Stimulated activated naive CD8-positive, alpha-beta T cell treated with anti-CD3 and anti-CD28 coated beads, Interleukin-15, amount 100 ng/mL, for 72 hours (primary cell): ENCODE measurements at places on chromosomes 2 and 18.

DNA sequence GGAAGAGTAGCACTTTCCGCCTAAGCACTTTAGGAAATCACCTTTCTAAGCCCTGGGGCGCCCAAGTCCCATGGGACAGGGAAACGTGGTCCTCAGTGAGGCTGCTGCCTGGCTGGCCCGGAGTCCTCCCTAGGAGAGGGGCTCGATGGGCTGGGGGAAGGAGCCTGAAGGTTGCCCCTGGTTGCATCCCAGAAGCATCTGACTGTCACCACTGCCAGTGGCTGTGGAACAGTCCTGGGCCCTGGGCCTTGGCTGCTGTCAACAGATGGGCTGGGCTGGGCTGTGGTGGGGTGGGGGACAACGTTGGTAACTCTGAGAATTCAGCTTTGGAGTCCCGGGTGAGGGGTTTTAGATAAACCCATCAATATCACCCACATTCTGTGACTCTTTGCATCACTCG, 22.5 kb downstream of the ASB1 start:
- no peak for DNase-seq

GRCh38 chr2:219477815-219478214, 20.9 kb upstream of the GMPPA start:
- DNase-seq: no peak

DNA sequence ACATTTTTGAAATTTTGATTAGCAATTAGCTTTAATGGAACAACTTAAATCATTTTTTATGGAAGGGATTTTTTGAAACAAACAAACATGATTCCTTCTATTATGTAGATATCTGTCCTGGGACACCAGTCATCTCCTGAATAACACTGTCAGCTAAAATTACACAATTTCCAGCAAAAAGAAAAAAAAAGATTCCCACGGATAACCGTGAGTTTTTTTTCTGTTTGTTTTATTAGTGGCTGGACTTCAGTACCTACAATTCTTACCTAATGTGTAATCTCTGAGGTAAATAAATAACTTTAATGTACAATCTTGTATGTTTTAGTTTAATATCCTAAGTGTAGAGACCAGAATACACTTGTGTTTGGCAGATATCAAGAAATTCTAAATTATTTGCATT, 126.6 kb upstream of the KYNU start:
- no peak for DNase-seq

- DNase-seq: no peak
These were observed 11.0 kb upstream of the LGALSL start for GRCh38 chr2:64442801-64443429.

DNA sequence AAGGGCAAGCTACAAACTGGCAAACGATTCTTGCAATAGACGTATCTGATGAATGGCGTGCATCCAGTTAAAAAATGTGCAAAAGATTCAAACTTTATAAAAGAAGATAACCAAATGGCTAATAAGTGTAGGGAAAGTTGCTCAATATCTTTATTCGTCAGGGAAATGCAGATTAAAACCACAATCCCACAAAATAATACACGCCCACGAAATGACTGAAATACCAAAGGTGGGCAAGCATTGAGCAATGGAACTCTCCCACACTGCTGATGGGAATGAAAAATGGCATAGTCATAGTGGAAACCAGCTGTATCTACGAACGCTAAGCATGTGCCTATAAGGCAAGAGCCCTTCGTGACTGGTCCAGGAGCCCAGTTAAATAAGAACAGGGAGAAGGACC, 168.6 kb upstream of the SIX2 start:
- DNase-seq: no peak

DNA sequence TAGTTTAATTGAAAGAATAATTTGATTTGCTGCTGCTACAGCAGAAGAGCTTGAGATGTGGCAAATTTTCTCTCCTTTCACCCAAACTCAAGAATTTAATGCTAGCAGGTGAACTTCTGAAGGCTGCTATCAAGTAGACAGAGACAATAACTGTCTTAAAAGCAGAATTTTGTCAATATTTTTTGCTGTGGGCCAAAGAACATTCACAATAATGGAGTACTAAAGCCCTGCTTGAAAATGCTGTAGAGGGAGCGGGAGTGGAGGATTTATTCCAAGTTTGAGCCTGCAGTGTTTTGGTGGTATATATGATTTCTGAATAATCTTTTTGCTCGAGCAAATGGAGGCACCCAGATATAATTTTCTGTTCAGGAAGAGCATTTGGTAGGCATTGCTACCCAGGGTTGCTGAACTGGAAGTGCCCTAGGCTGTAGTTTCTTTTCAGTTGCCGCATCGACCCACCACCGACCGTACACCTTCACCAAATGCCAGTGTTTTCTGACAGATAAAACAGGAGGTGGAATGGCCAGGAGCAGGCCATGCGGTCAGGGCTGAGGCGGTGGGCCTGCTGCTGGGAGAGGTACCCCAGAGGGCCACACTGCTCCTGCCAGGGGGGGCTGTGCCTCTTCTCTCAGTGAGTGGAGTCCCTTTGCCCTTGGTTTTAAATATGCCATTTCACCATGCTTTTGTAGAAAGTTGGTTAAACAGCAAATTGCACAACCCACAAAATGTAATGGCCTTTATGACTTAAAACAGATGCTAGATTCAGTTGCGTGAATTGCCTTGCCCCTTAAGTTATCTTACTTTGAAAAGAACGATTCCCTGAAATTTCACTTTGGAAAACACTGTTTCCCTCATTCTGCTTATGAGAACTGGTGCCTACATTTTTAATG, 36.4 kb downstream of the TSHZ1 start:
- DNase-seq: peak; percentile 18

DNA sequence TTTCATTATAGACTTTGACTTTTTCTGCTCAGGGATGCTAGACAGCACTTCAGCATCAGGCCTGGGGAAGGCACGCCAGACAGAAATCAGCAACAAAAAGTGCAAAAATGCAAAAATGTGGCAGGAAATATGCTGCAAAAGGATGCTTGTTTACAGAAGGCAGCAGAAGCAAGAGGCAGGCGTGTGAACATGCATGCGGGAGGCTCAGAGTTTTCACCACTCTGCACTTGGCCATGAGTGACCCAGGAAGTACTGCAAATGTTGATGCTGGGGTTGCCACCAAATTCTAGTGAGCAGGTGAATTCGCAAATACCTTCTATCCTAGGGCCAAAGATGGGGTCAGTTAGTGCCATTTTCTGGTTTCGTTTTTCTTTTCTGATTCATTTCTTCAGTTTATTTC, 55.5 kb upstream of the ALKAL2 start:
- DNase-seq: no peak

GRCh38 chr2:177397481-177398289, 5.1 kb downstream of the AGPS start:
- no peak for DNase-seq

DNA sequence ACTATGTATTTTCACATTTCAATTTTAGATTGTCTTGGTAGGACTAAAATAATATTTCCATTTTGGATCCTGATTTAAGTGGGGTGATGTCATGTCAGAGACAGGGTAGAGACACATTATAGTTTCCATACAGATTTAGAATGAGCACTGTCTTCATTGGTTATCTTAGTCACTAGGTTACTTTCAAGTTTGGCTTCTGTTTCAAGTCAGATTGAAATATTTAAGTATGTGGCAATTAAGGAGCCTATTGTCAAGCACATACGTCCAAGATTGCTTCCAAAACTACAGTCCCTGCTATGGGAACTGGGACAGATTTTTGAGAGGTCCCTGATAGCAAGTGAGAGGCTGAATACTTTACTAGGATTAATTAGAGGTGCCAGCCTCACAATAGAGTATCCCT, 89.2 kb upstream of the FAM117B start:
- DNase-seq: no peak
